ENCODE measurements at places on chromosomes 6 and 20. TPM values are rescaled to one million over a fixed set of nuclear protein-coding genes. Genes with fewer than 3 reads are reported as not detected.

Gene OLIG3
- not detected for polyA plus RNA-seq

- DNase-seq: no peak
These were observed 249.3 kb downstream of the PREX1 start for GRCh38 chr20:48578397-48579098.

Gene KCNK5
- 1.2 TPM for polyA plus RNA-seq

- DNase-seq: no peak
These were observed 85.3 kb downstream of the DCDC2 start for GRCh38 chr6:24272553-24272952.

Gene SPDEF
- polyA plus RNA-seq: 0.08 TPM

DNA sequence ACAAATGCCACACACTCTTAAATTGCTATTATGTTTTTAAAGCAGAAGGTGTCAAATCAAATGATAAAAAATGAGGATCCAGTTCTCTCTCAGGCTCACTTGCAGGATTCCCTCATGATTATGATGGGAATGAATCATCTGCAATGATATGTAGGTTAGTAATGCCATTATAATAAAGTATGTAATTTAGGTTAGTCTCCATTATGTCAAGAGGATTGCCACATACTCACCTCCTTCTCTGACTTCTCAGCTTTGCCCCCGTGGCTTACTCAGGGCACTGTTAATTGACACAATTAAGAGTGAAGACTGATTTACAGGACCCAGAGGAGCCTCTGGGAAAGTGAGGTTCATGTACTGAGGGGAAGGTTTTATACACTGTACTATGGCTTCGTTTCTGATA, 591.7 kb upstream of the NRSN1 start:
- no peak for DNase-seq

- DNase-seq: peak; percentile 55
These were observed 52.8 kb downstream of the FOXC1 start for GRCh38 chr6:1662534-1662933.

- no peak for DNase-seq
These were observed 11.5 kb upstream of the SSR1 start for GRCh38 chr6:7324520-7324919.

- no peak for DNase-seq
These were observed 29.9 kb downstream of the LRRC1 start for GRCh38 chr6:53824714-53825113.

DNA sequence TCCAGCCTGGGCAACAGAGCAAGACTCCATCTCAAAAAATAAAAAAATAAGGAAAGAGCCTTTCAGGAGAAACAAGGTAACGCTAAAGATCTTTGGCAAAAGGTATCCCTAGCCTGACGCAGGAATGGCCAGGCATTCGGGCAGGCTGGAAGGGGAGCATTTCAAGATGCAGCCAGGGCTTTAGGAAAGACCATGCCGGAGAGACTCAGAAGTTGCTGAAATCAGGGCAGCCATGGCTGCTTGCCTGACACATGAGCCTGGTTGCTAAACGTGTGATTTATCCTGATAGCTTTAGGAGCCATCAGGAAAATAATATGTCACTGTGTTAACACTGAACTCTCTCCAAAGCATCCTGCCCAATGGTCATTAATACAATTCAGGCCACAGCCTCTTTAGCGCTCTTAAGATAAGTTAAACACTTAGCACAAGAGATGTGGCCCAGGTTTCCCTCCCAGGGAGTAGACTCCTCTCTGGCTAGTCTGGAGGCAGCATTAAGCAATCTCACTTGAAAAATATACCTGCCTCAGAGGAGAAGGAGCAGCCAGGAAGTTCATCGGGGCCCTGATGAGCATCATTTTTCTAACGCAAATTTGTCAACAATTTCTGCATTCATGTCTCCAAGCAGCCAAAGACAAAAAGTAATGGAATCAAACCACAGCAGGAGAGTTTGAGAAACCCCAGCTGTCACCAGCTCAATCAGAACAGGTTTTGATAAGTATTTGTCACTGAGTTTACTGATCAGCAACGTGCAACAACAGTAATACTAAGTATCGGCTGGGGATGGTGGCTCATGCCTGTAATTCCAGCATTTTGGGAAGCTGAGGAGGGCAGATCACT, 200.0 kb downstream of the ZMYND8 start:
- DNase-seq: no peak

DNA sequence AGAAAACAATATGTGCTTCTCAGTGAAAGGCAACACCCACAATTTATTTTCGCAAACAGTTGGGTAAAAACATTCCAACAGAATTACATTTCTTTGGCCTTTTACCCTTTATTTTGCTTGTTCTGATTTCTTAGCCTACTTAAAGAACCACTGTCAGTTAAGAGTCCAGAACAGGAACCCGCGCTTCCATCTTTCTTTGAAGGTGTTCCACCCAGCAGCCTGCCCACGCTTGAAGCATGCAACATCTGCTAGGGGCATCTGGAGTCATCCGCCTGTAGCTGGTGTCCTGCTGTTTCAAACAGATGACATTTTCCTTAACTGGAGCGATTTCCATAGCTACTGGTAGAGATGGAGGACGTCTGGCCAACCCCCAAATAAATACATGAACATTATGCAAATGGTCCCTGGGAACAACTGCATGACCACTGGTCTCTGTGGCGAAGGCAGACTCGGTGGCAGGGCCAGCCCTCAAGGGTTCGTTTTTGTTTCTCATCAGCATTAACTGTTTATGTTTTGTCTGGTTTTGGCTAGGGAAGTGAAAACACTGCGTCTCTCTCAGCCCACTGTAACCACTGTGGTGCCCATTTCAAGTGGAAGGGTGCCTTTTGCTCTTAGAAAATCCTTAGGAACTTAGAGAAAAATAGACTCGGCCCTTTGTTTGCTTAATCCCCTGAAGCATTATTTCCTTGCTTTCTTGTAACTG, 51.6 kb downstream of the LAMA4 start:
- DNase-seq: no peak

Data from muscle of back (tissue), 13 donors.